Activated T-cell treated with anti-CD3 and anti-CD28 coated beads, Interleukin-2, amount 50 U/mL, for 72 hours (primary cell): ENCODE measurements at places on chromosomes 7 and 10. TPM values are rescaled to one million over a fixed set of nuclear protein-coding genes. Genes with fewer than 3 reads are reported as not detected.

DNA sequence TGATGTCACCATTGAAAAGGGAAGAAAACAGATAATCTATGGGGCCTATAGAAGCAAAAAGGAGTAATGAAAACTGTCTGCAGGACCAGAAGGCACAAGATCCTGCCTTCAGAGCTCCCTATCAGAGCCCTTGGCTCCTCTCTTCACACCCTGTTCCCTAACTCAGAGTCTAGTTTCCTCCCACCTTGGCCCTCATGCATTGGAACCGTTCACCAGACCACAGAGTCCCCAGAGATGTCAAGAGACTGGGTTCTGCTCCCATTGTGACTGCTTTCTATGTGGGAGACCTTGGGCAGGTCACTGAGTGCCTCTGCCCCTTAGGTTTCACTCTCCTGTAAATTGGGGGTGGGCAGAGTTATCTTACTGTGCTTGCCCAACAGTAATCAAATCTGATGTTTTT lies 80.1 kb upstream of the RPA3 start:
- no peaks in the 10 kb centered on the region for H3K27me3 ChIP-seq
- H3K36me3 ChIP-seq, result peaks cover 9% of the 10 kb centered on the region
- DNase-seq, result no peak
- no peak overlapping the region for H3K4me3 ChIP-seq

DNA sequence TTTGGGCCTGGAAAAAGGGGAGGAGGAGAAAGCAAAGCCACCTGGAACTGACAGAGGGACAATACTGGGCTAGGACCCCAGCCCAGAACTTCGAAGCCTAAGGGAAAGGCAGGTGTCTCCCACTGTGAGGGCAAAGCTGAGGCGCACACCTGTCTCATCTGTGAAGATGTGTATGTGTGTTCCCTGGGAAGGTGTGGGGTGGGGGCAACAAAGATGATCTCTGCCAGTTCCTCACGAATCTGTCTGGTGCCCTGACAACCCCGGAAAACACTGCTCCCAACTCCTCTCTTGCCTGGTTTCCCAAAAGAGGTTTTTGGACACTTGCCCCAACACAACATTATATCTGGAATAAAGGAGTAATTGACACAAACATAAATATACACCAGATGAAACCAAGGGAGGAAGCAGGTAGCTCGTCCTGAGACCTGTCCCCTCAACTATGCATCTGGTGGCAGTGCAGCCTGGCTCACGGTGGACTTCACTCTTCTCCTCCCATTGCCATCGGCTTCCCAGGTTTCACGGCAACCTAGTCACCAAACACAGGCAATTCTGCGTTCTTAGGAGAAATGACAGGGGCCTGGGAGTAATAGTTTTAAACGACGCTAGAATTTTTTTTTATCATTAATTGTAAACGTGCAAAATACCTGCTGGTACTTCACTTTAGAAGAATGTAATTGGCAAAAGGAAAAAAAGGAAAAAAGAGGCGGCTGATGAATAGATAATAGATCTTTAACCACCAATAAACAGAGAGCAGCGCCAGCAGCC lies 1.7 kb upstream of the EMX2 start:
- DNase-seq, result no peak
- peaks cover 27% of the 10 kb centered on the region for H3K4me1 ChIP-seq
- H3K27ac ChIP-seq, result peak overlapping the region; percentile 95
- H3K36me3 ChIP-seq, result no peaks in the 10 kb centered on the region
- H3K27me3 ChIP-seq, result peaks cover 72% of the 10 kb centered on the region

GRCh38 chr7:92633211-92633906 lies 43.2 kb upstream of the FAM133B start:
- H3K36me3 ChIP-seq, result peaks cover 20% of the 10 kb centered on the region
- peak; percentile 48 for DNase-seq
- no peaks in the 10 kb centered on the region for H3K27me3 ChIP-seq
- H3K4me1 ChIP-seq, result peaks cover 96% of the 10 kb centered on the region

DNA sequence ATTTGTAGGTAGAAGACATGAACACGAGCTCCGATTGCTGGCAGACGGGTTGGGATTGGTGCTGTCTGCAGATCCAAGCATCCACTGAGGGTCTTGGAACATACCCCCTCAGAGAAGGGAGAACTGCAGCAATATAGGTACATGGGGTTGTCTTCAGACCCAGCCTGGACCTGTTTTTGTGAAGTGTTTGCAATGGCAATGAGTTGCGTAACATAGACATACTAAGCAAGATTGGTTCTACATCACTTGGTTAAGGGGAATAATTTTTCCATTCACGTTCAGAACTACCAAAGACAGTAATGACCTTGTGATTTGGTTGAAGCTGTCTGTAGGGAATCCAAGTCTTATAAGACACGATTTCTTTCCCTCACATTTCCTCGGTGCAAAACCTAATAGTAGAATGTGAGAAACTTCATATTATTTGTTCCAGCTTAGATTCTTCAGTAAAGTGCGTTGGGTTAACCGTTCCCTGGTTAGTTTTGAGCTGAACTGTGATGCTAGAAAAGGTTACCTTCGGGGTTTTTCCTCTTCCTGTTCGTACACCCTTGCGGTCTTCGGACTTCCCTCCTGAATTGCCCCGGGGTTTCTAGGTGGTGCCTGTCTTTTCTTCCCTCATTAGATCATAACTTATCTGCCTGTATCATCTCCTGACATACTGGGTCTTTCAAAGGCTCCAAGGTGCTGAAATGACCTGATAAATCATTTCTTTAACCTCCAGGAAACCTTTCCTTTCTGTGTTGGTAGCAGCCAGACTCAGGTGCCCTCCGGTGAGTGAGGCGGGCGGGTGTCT lies 14.4 kb downstream of the PROSER2 start:
- no peaks in the 10 kb centered on the region for H3K36me3 ChIP-seq
- peaks cover 14% of the 10 kb centered on the region for H3K4me1 ChIP-seq
- no peak for DNase-seq

GRCh38 chr7:90728568-90728967 lies 132.4 kb downstream of the CDK14 start:
- no peaks in the 10 kb centered on the region for H3K4me1 ChIP-seq
- no peak overlapping the region for H3K4me3 ChIP-seq
- no peak for DNase-seq

DNA sequence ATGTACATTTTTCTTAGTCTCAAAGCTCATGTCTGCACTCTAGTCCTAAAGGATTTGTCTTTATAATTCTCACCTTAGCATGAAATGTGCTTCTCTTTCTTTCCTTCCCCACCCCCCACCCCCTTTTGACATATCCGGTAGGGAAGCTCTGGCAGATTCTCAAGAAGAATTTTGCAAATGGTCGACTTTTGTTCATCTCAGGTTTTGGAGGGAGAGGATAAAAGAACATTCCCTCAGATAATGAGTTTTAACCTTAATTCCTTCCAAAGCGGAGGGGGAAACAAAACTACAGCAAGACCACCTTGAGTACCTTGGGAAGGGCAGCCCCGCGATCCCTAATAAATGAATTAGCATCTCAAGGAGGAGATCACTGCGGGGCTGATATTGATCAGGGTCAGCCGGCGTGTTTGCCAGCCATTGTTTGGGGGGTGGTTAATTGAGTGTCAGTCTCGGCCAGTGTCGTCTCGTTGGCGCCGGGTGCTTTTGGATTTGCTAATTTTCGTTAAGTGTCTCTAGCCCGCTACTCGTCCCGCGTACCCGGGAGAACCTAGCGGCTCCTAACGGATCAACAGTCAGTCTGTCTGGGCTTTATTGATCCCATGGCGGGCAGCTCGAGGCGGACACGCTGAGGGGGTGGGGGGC lies 874 bp upstream of the BAMBI start:
- H3K27me3 ChIP-seq, result peaks cover 48% of the 10 kb centered on the region
- H3K27ac ChIP-seq, result no peak overlapping the region
- peaks cover 4% of the 10 kb centered on the region for H3K36me3 ChIP-seq
- peaks cover 31% of the 10 kb centered on the region for H3K4me1 ChIP-seq
- peak overlapping the region; percentile 80 for H3K4me3 ChIP-seq

The SFXN2 gene
- total RNA-seq, result 10.4 TPM

The LBX1 gene
- not detected for total RNA-seq

GRCh38 chr10:16493884-16494536 lies 27.7 kb downstream of the C1QL3 start:
- no peak overlapping the region for H3K4me3 ChIP-seq
- H3K36me3 ChIP-seq, result peaks cover 6% of the 10 kb centered on the region
- no peaks in the 10 kb centered on the region for H3K27me3 ChIP-seq
- H3K4me1 ChIP-seq, result peaks cover 9% of the 10 kb centered on the region
- H3K27ac ChIP-seq, result no peak overlapping the region
- DNase-seq, result no peak

DNA sequence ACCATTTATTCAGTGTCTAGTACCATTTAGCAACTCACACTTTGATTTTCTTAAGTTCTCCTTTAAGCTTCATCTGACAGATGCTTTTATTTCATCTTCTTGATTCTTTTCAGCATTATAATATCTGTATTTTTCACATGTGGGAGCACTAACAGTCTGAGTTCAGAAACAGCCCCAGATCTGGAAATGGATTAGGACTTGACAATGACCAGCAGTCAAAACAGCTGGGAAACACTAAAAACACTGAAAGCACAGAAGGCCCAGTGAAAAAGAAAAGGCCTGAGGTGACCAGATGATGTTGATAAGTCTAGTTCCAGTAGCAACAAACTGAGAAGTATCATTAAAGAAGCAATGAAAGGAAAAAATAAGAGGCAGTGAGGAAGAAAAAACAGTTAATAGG lies 304.7 kb upstream of the MYO3A start:
- no peaks in the 10 kb centered on the region for H3K4me1 ChIP-seq
- no peaks in the 10 kb centered on the region for H3K27me3 ChIP-seq
- H3K36me3 ChIP-seq, result no peaks in the 10 kb centered on the region
- DNase-seq, result no peak

- DNase-seq, result no peak
- no peak overlapping the region for H3K27ac ChIP-seq
- no peak overlapping the region for H3K4me3 ChIP-seq
- no peaks in the 10 kb centered on the region for H3K27me3 ChIP-seq
- H3K36me3 ChIP-seq, result peaks cover 17% of the 10 kb centered on the region
- H3K4me1 ChIP-seq, result peaks cover 18% of the 10 kb centered on the region
Measured at GRCh38 chr7:945147-945555, 9.3 kb downstream of the ADAP1 start.

DNA sequence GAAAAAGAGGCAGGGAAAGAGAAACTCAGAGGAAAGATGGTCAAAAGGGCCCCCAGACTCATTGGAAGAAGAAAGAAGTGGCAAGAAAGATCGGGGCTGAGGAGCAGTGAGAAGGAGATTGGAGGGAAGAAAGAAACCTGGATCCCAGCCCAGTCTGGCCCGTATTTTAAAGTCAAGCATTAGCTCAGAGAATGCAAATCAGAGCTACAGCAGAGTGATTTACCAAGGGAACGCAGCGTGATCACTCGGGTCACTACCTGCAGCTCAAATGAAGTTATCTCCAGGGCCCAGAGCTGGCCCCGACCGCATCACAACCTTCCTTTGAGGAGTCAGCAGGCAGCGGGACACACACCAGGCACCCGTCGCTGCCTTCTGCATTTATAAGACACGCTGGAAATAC lies 72.8 kb downstream of the CARD11 start:
- H3K27me3 ChIP-seq, result no peaks in the 10 kb centered on the region
- no peak overlapping the region for H3K4me3 ChIP-seq
- H3K36me3 ChIP-seq, result peaks cover 24% of the 10 kb centered on the region
- no peak for DNase-seq

GRCh38 chr7:2684501-2684900 lies 3.5 kb upstream of the AMZ1 start:
- peaks cover 31% of the 10 kb centered on the region for H3K27me3 ChIP-seq
- H3K36me3 ChIP-seq, result no peaks in the 10 kb centered on the region
- peaks cover 10% of the 10 kb centered on the region for H3K4me1 ChIP-seq
- no peak overlapping the region for H3K4me3 ChIP-seq
- no peak for DNase-seq
- no peak overlapping the region for H3K27ac ChIP-seq

The WNT2 gene
- total RNA-seq, result not detected

The TRPV5 gene
- 0.09 TPM for total RNA-seq

- no peaks in the 10 kb centered on the region for H3K27me3 ChIP-seq
- H3K27ac ChIP-seq, result no peak overlapping the region
- no peaks in the 10 kb centered on the region for H3K4me1 ChIP-seq
- no peaks in the 10 kb centered on the region for H3K36me3 ChIP-seq
Measured at GRCh38 chr10:31253237-31253636, 65.8 kb upstream of the ZEB1 start.

The ADAP1 gene
- total RNA-seq, result 29.4 TPM

The FOXI2 gene
- total RNA-seq, result not detected

- no peak for DNase-seq
- no peak overlapping the region for H3K4me3 ChIP-seq
- H3K4me1 ChIP-seq, result no peaks in the 10 kb centered on the region
- no peaks in the 10 kb centered on the region for H3K36me3 ChIP-seq
Measured at GRCh38 chr10:19704544-19704943, 111.7 kb upstream of the PLXDC2 start.

GRCh38 chr10:71694567-71694968 lies 25.0 kb downstream of the C10orf105 start:
- H3K4me1 ChIP-seq, result peaks cover 42% of the 10 kb centered on the region
- H3K36me3 ChIP-seq, result no peaks in the 10 kb centered on the region
- H3K27me3 ChIP-seq, result no peaks in the 10 kb centered on the region
- H3K27ac ChIP-seq, result no peak overlapping the region

DNA sequence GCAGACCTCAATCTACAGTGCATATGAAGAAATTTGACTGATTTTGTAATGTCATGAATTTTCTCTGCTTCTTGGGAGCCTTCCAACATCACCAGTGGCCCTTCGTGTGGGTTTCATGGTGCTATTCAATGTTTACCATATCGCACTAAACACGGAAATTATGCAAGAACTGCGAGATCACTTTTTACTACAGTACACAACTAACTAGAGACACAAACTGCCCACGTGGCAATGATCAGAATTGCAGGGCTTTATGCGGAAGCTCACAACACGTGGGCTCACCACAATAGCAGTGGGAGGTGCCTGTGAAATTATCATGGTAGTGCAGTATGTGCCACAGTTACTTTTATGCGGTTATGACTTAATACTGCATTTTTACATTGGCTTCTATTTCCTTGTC lies 449.7 kb upstream of the KLF6 start:
- H3K36me3 ChIP-seq, result peaks cover 2% of the 10 kb centered on the region
- H3K4me1 ChIP-seq, result peaks cover 4% of the 10 kb centered on the region
- H3K27ac ChIP-seq, result peak overlapping the region; percentile 51
- peak; percentile 45 for DNase-seq

DNA sequence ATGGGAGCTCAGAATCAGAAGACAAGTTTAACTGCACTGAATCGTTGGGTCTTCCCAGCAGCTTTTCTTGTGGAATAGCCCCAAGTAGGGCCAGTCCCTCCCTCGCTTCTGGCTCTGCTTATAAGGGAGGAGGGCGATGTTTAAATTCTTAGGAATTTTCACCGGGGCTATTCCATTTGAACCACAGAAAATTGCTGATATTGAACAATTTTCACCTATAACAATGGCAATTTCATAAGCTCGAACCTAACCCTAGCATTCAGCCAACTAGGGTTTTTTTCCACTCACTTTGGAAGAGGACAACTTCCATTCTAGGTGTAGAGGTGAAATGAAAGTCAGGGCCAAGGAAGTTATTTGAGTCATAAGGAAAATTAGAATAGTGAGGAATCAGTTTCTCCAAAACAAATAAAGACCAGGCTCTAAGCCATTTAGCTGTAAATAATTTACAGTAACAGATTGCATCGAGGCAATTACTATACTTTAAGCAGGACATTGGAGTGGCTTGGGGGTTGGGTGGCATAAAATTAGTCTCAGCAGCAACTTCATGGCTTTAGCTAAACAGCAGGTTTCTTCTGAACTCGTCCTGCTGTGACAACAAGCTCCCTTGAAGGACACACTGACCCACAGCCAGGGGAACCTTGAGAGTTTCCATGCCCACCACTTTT lies 1.5 kb upstream of the ATP6V0A4 start:
- H3K4me1 ChIP-seq, result peaks cover 8% of the 10 kb centered on the region
- no peak overlapping the region for H3K27ac ChIP-seq
- no peak for DNase-seq
- no peak overlapping the region for H3K4me3 ChIP-seq
- peaks cover 8% of the 10 kb centered on the region for H3K27me3 ChIP-seq
- H3K36me3 ChIP-seq, result no peaks in the 10 kb centered on the region

The TMUB1 gene
- total RNA-seq, result 67.3 TPM

The CHRM2 gene
- not detected for total RNA-seq
